H1 (cell line): ENCODE measurements at places on chromosomes 12 and 14. TPM values are rescaled to one million over a fixed set of nuclear protein-coding genes. Genes with fewer than 3 reads are reported as not detected.

Gene PMCH
- not detected in 2 replicates for total RNA-seq

Gene GAS2L3
- 19.1 and 19.3 TPM in 2 replicates for total RNA-seq

Gene CD69
- not detected in 2 replicates for total RNA-seq

Gene IRAK4
- 5.8 and 7.7 TPM in 2 replicates for total RNA-seq

GRCh38 chr14:99043267-99043615 is 228.8 kb downstream of the BCL11B start:
- DNase-seq = no peak

GRCh38 chr14:37047226-37047625 is 125.2 kb downstream of the SLC25A21 start:
- no peak for DNase-seq

DNA sequence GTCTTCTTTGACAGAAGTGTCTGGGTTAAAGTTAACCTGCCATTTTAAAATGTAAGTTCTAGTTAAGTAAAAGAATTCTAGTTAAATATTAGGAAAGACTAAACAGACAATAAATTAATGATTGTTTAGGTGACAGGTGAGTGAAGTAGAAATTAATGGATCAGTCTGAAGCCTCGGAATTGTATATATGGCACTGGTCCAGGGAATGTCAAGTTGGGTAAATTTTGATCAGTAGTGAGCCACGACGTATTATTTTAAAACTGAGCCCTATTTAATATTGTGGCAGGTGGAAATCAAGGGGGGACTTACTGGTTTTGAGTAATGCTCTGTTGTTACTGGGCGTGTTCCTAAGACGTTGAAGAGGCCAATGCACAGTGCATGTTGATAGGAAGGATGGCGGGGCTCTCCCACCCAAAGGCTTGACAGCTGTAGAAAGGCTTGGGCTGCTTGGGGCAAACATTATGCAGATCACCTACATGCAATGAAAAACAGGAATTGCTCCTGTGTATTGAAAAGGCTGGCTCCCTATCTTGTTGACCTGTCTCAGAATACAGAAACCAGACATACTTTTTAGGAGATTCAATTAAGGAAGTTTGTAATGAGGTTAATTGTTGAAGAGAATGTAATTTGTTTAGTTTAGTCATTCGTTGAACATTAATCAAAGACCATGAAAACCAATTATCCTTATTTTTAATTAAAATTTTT is 5.9 kb upstream of the PPFIBP1 start:
- no peak for DNase-seq
